ENCODE measurements at places on chromosomes 6 and 20. TPM values are rescaled to one million over a fixed set of nuclear protein-coding genes. Genes with fewer than 3 reads are reported as not detected.

Gene SAPCD1
- polyA plus RNA-seq, result not detected

- H3K4me3 ChIP-seq, result no peak overlapping the region
- H3K27ac ChIP-seq, result no peak overlapping the region
- no peaks in the 10 kb centered on the region for H3K36me3 ChIP-seq
- peaks cover 27% of the 10 kb centered on the region for H3K27me3 ChIP-seq
Measured at GRCh38 chr6:30361661-30362060, 16.7 kb downstream of the RPP21 start.

GRCh38 chr6:144189351-144189750, 39.0 kb downstream of the STX11 start:
- no peak for DNase-seq
- H3K4me1 ChIP-seq, result peaks cover 13% of the 10 kb centered on the region
- H3K36me3 ChIP-seq, result peaks cover 15% of the 10 kb centered on the region

Gene DLK2
- not detected for polyA plus RNA-seq

Gene AFDN
- 1.5 TPM for polyA plus RNA-seq

GRCh38 chr6:165776691-165777090, 113.7 kb upstream of the PDE10A start:
- DNase-seq, result no peak
- no peak overlapping the region for H3K27ac ChIP-seq
- H3K4me3 ChIP-seq, result no peak overlapping the region

DNA sequence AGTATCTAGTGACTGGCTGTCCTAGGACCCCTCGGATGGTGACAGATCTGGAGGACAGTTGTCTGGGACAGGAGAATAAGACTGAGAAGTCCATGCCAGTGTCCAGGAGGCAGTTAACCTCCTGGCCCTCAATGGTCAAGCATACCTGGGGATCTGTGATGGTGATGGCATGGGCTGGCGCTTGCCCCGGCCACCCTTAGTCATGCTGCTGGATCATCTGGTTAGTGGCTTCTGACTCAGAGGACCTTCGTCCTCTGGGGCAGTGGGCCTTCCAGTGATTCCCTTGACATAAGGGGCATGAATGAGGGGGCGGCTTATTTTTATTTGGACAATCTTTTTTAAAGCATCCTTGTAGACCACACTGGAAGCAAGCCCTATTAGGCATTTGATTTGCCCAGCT, 24.0 kb upstream of the SF3B5 start:
- H3K4me1 ChIP-seq, result peaks cover 14% of the 10 kb centered on the region
- H3K36me3 ChIP-seq, result no peaks in the 10 kb centered on the region
- no peak for DNase-seq
- H3K4me3 ChIP-seq, result no peak overlapping the region
- no peak overlapping the region for H3K27ac ChIP-seq

Gene OXT
- polyA plus RNA-seq, result 1.1 TPM

DNA sequence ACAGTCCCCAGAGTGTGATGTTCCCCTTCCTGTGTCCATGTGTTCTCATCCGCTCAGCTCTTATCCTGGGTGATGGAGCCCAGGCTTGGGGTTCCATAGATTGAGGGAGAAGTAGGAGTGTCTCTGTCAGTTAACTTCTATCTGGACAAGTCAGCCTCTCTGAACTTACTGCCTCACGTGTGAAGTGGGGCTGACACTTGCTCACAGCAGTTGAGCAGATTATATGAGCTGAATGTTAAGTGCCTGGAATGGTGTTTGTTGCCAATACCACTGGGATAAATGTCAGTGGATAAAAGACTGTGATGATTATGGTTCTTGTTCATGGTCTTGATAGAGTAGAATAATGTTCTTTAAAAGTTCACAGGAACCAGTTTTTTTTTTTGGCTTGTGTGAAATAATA, 17.1 kb upstream of the EFCAB8 start:
- peaks cover 52% of the 10 kb centered on the region for H3K4me1 ChIP-seq
- H3K36me3 ChIP-seq, result peaks cover 19% of the 10 kb centered on the region
- DNase-seq, result no peak
- H3K27me3 ChIP-seq, result no peaks in the 10 kb centered on the region

Gene RAB23
- polyA plus RNA-seq, result 0.94 TPM

DNA sequence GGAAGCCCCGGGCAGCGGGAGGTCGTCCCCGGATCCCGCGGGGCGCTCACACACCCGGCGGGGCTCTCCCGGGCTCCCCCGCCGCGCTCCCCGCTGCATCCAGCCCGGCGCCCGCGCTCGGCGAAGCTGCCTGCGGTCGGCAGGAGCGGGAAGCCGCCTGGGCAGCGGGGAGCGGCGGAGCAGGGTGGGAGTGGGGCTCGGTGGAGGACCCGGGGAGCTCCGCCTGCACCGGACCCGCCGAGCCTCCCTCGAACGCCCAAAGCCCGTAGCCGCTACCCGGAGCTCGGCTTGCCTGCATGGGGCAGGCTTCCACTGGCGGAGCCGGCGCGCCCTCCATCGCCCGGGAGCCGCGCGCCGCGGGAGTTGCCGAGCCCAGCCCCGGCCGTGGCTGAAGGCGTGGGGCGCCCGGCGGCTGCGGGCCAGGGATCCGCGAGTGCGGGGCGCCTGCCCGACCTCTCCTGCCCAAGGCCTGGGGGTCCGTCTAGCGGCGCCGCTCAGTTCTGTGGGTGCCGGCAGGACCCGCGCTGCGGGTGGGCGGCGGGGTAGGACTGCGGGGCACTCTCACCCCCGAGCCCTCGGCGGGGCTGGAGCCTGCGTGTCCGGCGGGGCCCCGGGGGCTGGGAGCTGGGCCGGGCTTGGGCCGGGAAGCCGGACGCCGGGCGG, 671 bp downstream of the CDH4 start:
- no peak overlapping the region for H3K27ac ChIP-seq
- H3K4me1 ChIP-seq, result peaks cover 8% of the 10 kb centered on the region
- H3K4me3 ChIP-seq, result no peak overlapping the region
- DNase-seq, result no peak

GRCh38 chr20:62472138-62472940, 3.5 kb downstream of the GATA5 start:
- no peaks in the 10 kb centered on the region for H3K36me3 ChIP-seq
- H3K4me3 ChIP-seq, result no peak overlapping the region
- H3K4me1 ChIP-seq, result peaks cover 2% of the 10 kb centered on the region
- H3K27me3 ChIP-seq, result peaks cover 11% of the 10 kb centered on the region

DNA sequence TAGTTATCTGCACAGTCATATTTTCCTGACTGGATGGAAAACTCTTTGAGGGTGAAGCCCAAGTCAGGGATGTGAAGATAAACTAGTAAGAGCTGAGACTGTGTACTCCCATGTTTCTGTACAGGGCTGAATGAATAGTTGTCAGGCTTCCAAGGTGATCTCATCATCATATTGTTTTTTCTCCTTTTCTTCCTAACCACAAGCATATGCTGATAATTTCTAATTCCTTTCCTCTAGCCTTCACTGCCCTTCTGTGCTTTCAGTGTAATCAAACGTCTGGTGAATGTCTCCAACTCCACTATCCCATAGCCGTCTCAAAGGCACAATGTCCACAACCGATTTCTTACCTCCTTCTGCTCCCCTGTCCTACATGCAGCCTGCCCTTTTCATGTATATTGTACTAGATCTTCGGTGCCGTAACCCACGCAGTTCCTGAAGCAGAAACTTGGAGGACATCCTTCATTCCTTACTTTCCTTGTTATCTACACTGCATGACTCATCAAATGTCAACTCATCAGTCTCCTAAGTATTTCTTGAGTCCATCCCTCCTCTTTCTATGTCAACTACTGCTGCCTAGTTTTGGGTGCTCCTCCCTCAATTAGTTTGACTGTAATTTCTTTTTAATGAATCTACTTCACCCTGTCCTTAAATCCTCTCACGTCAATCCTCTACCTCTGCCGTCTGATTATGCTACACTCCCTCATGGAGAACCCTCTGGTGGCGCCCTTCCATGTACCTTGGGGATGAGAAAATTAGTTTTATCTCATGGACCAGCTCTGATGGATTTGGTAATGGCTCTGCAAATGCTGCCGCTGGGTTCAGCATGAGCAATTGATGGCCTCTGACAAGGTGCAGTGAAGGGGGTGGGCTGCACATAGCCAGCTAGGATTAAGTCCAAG, 21.9 kb downstream of the NCOA7 start:
- peak overlapping the region; percentile 3 for H3K27ac ChIP-seq
- peaks cover 3% of the 10 kb centered on the region for H3K27me3 ChIP-seq
- H3K4me3 ChIP-seq, result peak overlapping the region; percentile 9
- H3K4me1 ChIP-seq, result peaks cover 61% of the 10 kb centered on the region

DNA sequence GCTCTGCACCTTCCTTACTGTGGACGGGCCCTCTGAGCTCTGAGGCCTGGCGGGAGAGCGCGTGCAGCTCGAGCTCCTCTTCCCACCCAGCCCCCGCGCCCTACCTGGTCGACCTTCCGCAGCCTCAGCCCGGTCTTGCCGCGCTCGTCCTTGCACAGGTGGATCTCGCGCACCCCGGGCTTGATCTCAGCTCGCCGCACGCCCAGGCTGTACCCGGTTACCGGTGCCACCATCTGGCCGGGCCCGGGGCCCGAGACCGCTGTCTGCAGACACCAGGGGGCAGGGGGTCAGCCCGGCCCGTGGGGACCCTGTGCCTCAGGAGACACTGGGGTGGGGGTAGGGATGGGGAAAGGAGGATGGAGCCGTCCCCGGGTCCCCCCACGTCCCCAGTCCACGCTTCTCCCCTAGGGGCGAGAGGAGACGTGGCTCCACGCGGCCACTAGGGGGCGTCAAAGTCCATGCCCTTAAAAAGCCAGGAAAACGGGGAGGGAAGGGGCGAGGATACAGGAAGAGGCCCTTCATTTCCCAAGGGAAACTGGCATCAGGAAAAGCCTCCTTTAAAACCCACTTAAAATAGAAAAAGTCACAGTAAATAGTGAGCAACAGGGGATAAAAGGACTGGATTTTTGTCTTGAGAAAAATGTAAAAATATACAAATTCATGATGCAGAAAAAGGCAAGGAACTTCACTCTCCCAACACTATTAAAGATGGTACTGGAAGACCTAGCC, 15.5 kb downstream of the SDCBP2 start:
- H3K27me3 ChIP-seq, result peaks cover 4% of the 10 kb centered on the region
- peaks cover 3% of the 10 kb centered on the region for H3K36me3 ChIP-seq
- H3K27ac ChIP-seq, result no peak overlapping the region
- no peak overlapping the region for H3K4me3 ChIP-seq
- DNase-seq, result peak; percentile 65

DNA sequence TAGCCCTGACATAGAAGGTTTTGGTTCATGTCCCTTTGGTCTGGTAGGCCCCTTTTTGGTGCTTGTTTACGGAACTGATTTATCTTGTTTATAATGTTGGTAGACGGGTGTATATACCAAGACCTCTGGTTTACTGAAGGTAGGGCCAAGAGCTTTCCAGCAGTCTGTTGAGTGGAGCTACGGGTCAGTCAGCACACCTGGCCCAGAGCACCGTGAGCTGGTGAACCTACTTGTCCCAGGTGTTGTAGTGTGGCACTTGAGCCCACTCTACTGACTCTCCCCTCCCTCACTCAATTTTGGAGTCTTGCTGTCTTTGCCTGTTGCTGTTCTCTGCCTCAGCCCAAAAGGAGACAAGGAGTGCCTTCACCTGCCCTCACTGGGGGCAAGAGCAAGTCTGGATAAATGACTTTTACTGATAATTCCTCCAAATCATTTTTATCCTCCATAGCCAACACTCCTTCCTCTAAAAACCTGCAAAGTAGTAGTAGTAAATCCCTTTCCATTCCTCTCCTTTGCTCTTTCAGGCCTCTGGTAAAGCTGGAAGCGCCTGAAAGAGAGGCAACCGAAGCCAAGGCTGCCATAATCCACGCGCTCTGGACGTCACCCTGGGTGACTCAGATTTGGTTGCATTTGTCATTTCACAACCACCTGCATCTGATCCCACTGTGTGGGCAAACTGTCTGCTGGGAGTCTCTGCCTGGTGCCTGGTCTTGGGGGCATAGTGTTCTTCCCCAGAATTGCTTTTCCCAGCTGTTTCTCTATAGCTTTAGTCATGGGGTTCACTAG, 22.2 kb downstream of the RREB1 start:
- no peak overlapping the region for H3K4me3 ChIP-seq
- no peak for DNase-seq
- H3K36me3 ChIP-seq, result peaks cover 5% of the 10 kb centered on the region
- H3K27me3 ChIP-seq, result no peaks in the 10 kb centered on the region

Measured in immature natural killer cell (primary cell).